ENCODE measurements at places on chromosomes 16 and 17. TPM values are rescaled to one million over a fixed set of nuclear protein-coding genes. Genes with fewer than 3 reads are reported as not detected.

CCL17 gene
- not detected for total RNA-seq

HOXB3 gene
- 7.9 TPM for total RNA-seq

SYNGR3 gene
- 5.5 TPM for total RNA-seq

RNF135 gene
- total RNA-seq = 10.4 TPM

MPP2 gene
- 0.96 TPM for total RNA-seq

DNA sequence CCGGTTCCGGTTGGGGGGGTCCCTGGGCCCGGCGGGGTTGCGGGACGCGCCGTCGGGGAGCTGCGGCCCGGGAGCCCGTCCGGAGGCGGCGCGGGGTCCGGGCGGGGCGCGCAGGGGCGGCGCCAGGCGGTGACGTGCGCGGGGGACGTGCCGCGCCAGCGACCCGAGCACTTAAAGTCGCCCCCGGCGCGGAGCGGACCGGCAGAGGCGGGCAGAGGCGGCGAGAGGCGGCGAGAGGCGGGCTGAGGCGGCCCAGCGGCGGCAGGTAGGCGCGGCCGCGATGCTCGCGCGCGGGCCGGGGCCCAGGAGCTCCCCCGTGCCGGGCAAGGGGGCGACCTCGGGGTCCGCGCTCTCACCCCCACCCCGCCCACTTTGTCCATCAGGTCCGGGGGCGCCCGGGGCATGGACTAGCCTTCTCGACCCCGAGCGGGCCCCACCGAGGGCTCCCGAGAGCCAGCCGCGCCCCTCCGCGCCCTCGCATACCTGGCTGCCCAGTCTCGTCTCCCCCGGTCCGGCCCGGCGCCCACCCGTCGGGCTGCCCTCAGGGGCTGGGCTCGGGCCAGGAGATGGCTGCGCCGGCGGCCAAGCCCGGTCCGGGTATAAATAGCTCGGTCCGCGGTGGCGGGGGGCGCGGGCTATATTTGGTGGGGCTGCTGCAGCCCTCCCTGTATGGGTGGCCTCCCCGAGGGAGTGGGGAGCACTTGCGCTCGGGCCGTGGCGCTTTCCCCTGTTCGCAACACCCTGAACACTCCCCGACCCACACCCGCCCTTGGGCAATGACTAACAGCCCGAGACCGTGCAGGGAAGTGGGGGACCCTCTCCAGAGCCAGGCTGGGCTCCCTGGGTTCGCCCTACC lies at the start of gene SLC16A3:
SLC16A3 (plus strand) TSS at position 201 of the 856 bp plus-strand sequence. CDS start 6,967 bp downstream, outside the sequence.
- DNase-seq = peak; percentile 77

DNA sequence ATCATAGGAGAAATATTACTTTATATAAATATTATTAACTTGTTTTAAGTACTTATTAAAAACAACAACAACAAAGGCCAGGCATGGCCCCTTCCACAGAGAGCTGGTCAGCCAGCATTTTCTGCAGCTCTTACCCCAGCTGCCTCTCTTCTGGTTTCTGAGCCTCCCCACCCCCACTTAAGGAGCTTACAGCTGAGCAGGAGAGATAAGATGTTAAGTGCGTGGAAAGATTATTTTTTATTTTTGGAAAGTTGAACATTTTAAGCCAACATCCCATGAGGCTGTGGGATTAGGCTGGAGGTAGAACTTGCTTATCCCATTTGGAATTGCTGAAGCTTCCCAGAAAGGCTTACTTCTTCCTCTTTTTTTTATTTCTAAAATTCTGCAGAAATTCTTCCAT lies 401.2 kb downstream of the SEC14L1 start:
- no peak for DNase-seq

GRCh38 chr16:578870-579405 lies 9.2 kb downstream of the PIGQ start:
- no peak for DNase-seq

- peak; percentile 62 for DNase-seq
Measured at GRCh38 chr17:42287305-42287976, 857 bp upstream of the STAT5A start.

DNA sequence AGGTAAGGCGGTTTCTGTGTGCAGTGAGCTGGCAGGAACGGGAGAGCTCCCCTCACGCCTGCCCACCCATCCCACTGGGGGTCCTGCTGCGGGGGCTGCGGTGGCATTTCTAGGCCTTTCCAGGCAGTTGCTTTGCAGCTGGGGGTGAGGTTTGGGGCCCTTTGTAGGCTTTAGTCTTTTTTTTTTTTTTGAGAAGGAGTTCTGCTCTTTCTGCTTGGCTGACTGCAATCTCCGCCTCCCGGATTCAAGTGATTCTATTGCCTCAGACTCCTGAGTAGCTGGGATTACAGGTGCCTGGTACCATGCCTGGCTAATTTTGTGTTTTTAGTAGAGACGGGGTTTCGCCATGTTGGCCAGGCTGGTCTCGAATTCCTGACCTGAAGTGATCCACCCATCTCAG lies 11.1 kb downstream of the TSC2 start:
- no peak for DNase-seq

DNA sequence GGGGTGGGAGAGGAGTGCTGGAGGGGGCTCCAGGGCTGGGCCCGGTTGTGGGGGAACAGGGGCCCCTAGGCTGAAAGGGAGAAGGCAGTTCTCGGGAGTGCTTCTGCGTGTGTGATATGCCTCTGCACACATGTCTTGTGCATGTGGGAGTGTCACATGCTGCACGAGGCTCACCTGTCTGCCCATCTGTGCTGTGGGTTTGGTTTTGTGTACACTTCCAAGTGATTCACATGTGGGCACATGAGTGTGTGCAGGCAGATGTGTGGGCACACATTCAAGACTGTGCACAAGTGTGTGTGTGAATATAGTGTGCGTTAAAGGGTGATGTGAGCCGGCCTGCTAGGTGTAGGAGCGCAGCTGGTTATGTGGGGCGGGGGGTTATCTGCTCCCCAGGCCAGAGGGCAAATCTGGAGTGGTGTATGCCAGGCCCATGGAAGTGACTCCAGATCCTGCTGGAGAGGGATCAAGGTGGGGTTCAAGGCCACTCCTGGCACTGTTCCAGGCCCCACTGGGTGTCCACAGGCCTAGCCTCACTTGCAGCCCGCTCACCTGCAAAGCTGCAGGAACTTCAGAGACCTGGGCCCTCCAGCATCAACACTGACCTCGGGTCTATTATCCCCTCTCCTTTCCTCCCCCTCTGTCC lies 3.8 kb upstream of the BAHCC1 start:
- DNase-seq = no peak

DNA sequence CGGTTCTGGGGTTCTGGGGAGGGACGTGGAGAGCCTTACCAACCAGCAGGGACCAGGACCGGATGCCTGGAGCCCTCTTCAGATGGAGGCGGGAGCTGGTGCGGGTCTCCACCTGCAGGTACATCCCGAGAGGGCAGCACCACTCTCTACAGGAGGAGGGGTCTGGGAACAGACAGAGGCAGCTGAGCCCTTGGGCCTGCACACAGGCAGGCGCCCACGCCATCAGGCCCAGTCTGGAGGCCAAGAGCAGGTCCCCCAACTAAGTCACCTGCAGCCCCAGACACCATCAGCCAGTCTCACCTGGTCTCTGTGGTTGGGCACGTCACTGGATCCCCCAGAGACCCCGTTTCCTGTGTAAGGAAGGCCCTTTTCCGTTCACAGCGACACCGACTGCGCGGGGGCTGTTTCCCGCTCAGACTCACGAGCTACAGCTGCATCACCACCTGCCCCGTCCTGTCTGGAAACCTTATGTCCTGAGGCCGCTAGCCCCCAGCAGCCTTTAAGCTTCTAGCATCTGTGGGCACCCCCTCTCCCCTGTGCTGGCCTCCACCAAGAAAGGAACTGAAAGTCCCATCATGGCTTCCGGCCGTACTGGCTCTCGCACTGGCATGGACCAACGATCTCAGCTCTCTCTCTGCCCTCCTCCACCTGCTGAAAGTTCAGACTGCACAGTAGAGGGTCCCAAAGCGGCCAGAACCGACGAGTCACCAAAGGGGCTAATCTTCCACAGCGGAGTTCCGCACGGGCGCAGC lies 1.2 kb downstream of the CYBC1 start:
- DNase-seq = no peak

DNA sequence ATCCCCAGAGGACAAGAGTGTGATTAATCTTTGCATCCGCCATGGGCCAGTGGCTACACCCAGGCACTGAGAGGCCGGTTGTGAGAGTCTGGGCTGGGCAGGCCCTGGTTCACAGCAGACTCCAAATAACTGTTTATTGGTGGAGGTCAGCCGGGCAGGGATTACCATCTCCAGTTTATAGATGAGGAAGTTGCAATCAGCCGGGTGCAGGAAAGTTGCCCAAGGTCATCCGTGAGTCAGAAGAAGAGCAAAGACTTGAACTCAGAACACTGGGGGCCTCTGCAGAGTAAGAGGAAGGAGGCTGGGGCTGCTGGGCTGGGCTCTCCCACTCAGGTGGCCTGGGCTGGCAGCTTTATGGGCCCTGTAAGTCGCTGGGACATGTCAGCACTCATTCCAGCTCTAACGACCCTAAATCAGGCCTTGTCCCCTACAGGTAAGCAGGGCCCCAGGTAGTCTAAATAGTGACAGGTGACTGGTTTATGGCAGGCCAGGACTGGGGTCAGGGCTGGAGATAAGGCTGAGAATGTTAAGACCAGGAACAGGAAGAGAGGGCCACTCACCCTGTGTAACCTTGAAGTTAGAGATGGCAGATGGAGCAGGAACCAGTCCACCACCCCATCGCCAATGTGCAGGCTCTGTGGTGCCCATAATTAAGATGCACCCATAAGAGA lies 2.1 kb upstream of the CA4 start:
- no peak for DNase-seq

DNA sequence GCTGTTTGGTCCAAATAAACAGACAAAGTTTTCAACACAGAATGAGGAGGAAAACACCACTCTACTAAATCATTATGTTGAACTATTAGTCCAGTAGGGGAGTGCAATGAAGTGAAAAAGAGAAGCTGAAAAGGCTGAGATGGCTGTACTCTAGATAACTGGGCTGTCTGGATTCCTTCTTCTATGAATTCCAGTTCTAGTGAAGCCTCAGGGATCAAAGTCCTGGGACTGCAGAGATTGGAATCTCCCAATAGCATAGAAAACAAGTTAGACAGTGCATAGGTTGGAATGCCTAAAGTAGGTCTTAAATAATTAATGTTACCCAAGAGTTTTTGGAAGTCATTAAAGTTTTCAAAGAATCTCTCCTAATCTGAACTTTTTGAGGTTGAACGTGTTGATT lies 59.9 kb downstream of the LGALS9 start:
- no peak for DNase-seq

DNA sequence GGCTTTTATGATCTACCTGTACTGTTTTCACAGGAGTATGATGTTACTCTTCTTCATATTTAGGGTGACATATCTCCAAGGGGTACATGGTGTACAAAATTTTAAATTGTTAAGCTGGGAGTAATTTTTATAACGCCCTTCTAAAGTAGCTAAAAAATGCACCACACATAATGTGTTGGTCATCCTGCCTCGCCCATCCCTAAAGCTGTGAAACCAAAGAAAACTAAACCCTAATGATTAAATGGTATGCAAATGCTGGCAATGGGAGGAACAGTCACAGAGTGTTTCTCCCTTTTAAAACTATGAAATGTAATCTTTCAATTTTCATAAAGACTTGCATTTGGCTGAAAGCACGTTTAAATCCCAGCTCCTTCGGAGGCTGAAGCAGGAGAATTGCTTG lies 2.0 kb upstream of the KRT24 start:
- no peak for DNase-seq

DNA sequence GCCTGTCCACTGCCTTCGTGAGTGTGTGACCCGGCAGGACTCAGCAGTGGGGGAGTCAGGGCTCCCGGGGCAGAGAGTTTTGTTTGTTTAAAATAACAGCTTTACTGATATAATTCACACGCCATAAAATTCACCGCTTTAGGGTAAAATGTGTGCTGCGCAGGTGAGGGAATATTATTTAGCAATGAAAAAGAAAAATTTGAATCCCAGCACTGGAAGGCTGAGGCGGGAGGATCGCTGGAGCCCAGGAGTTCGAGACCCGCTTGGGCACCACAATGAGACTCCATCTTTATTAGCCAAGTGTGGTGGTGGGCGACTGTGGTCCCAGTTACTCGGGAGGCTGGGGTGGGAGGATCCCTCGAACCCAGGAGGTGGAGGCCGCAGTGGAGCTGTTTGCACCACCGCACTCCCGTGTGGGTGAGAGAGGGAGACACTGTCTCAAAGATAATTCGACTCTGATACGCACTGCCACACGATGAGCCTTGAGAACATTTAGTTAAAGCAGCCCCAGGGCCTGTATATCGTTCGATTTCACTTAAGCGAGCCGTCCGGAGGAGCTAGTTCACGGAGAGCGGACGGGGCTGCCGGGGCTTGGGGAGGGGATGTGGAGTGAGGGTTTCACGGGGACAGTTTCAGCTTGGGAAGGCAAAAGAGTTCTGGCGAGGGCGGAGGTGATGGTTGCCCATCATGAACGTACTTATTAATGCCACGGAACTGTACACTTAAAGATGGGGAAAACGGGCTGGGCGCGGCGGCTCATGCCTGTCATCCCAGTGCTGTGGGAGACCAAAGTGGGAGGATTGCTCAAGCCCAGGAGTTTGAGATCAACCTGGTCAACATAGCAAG lies 10.2 kb downstream of the TELO2 start:
- DNase-seq = no peak

- no peak for DNase-seq
Measured at GRCh38 chr17:80708480-80708879, 163.8 kb downstream of the RPTOR start.

DNA sequence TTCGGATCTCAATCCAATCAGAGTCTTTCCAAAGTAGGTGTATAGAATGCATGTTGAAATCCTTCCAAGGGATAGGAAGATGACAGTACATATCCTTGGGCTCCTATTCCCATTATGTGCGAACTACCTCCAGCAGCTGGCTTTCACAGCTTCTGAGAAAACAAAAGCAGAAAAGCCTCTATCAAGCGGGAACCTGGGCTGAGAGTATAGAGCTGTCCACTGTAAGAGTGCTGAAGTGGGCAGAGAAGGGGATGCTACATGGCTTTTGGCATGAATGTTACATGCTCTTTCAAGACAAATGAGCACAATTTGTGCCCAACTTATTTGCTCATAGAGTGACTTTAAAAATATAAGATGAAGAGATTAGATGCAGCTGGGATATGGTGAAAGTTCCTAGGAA lies 993.5 kb downstream of the CDH8 start:
- no peak for DNase-seq

DNA sequence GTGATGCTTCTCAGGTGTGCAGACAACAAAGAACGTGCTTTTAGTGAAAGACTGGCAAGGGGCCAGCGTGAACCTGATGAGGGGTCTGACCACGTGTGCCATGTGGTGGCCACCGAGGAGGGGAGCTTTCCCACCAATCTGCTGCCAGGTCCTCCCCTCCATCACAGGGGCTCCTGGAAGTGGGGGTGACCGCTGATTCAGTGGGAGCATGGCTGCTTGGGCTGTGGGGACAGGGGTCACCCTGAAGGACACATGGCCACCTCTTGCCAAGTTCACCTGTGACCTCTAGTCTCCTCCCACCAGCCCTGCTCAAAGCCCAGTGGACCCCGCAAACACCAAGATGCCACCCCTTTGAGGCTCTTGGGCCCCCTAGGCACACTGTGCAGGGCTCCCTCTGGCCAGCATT lies 37.9 kb upstream of the MTSS2 start:
- no peak for DNase-seq

DNA sequence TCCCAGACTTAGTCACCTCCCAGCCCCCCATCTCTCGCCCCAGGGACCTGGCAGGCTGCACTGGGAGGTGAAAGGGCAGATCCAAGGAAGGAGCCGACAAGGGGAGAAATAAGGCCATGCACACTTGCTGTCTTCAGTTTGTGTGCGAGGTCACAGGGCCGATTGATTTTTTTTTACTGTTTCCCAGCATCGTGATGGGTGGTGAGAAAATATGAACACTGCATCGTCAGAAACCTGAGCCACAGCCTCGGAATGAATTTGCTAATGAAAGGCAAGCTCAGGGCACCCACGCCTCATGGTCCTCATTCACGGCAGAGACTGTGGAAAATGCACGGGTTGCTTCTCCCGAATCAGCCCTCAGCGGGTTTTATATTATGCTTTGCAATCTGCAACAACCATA lies 98.0 kb downstream of the SOCS1 start:
- no peak for DNase-seq

- DNase-seq = no peak
Measured at GRCh38 chr16:24976061-24976779, 38.9 kb downstream of the ARHGAP17 start.
